ENCODE measurements at places on chromosomes 11 and 22.

DNA sequence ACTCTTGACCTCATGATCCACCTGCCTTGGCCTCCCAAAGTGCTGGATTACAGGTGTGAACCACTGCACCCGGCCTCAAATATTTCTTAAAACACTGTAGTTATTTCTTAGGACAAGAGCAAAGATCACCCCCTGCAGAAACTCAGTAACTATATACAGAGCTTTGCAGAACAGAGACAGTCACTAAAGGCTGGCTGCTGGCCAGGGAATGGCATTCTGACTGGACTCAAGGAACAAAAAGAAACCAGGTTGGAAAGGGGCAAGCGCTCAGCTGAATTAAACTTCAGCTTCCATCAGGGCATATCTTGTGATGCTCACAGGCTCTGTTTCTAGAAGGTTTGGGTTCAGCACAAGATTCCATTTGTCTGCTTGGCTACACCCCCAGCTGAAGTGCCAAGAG, 95.8 kb downstream of the ADAMTS15 start:
- DNase-seq, result no peak

GRCh38 chr11:117884994-117885393, 8.5 kb upstream of the FXYD6 start:
- no peak for DNase-seq

- DNase-seq, result no peak
These were observed 142.9 kb downstream of the EFCAB6 start for GRCh38 chr22:43669190-43669589.

DNA sequence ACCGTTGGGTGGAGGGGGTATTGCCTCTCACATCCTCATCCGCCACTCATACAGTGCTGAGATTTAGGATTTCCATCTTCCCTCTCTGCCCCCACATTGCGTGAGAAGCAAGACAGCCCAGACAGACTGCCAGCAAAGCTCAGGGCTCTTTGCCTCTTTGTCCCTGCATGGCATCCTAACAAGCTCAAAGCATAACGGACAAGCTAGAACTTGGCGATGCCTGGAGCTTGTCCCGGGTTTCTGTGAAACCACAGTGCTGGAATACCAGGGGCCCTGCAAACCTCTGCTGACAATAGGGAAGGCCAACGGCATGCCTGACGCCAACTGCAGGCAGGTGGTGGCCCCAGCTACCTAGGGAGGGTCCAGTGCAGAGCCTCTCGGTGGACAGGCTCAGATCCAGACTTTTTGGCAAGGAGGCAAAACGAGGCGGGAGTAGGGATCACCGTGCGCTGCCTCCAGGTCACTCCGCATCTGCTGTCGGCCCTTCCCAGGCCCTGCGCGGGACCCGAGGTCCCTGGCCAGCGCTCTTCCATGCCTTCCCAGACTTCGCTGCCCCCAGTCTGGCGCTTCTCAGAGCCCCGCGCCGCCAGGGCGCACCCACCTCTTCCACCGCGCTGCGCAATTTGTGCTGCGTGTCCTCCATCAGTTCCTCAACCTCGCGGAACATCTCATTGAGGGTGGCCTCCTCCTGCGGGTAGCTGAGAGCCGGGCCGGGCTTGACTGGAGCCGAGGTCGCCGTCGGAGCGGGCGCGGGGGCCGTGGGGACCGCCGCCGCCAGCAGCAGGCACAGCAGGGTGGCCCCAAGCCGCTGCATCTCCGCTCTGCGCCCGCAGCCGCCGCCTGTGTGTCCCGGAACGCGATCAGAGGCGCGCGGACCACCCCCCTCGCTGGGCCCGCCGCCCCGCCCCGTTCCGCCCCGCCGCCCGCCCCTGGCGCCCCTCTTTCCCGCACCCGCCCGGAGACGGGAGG, at the start of gene DKK3:
Gene DKK3, minus strand, starts transcription at position 858 of the 969 bp plus-strand sequence. Its CDS starts 44 bp downstream, at position 814.
- peak; percentile 27 for DNase-seq

- no peak for DNase-seq
These were observed 11.8 kb downstream of the KLHL22 start for GRCh38 chr22:20483771-20484170.

DNA sequence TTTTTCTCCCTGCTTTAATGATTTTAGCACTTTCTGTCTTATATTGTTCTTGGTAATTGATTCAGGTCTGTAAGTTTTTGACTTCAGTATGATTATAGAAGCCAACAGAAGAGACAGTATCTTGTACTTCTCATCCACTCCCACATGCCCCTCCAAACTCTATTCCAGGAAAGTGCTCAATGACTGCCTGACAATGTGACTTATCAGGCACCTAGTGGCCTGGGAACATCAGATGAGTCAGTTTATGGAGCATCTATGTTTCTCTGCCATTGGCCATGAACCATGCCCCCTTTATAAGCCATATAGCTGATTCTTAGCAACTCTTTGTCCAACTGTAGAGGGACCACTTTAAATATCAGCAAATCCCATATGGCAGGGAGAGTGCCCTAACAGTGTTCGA, 179.2 kb upstream of the MTMR2 start:
- no peak for DNase-seq

- DNase-seq, result no peak
These were observed 40.6 kb downstream of the OSBP start for GRCh38 chr11:59574932-59575502.

GRCh38 chr11:109029927-109030326, 365.1 kb downstream of the DDX10 start:
- DNase-seq, result no peak

GRCh38 chr22:43144949-43145348, 1.8 kb upstream of the MCAT start:
- DNase-seq, result no peak

GRCh38 chr11:94279996-94280395, 24.4 kb upstream of the IZUMO1R start:
- DNase-seq, result no peak

DNA sequence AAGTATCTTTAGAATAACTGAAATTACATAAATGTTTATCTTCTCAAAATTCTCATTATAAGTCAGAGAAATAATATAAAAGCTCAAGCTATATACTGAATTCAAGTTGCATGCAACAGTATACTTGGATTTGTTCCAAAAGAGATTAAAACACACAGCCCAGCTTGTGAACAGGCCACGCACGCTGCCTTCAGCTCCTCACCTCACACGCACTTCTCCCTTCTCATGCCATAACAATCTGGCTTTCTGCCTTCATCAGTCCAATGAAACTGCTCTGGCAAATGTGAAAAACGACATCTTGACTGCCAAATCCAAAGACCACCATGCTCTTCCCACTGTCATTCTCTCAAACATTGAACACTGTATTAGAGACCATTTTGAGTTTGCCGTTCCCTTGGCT, 22.1 kb downstream of the ATP6V1E1 start:
- DNase-seq, result no peak

GRCh38 chr11:40203606-40204005, 1255.8 kb downstream of the LRRC4C start:
- no peak for DNase-seq

DNA sequence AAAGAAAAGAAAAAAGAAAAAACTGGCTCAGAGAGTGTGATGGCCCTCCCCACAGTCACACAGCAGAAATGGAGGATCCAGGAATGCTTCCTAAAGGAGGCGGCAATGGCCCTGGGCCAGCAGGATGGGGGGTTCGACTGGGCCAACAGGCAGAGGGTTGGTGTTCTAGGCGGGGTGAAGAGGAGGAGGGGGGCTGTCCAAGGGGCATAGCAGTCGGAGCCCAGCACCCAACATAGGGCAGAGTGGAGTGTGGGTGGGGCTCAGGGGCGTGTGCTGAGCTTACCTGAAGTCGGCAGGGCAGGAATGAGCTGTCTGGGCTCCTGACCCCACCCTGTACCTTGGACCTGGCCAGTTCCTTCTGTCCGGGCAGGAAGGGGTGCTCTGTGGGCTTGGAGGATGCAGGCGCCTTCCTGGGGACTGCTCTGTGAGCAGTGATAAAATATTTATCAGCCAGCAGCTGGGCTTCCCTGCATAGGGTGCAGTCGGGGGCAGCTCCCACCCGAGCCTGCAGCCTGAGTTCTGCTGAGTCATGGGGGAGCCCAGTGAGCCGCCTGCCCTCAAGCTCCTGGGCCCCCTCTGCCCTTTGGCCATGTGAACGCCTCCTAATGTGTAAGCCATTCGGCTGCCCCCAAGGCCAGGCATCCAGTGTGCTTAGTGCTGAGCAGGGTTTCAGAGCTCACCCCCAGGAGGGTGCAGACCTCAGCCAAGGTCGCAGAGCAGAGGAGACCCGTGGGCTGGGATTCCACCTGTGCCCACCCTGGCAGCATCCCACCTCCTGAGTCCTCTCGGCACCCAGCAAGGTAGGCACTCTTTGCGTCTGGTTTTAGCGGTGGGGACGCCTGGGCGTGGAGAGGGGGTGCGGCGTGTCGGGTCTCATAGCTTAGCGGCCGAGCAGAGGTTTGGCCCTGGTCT, 25.3 kb upstream of the PRR5 start:
- no peak for DNase-seq

GRCh38 chr11:69515271-69516245, 34.1 kb downstream of the LINC01488 start:
- DNase-seq, result no peak

DNA sequence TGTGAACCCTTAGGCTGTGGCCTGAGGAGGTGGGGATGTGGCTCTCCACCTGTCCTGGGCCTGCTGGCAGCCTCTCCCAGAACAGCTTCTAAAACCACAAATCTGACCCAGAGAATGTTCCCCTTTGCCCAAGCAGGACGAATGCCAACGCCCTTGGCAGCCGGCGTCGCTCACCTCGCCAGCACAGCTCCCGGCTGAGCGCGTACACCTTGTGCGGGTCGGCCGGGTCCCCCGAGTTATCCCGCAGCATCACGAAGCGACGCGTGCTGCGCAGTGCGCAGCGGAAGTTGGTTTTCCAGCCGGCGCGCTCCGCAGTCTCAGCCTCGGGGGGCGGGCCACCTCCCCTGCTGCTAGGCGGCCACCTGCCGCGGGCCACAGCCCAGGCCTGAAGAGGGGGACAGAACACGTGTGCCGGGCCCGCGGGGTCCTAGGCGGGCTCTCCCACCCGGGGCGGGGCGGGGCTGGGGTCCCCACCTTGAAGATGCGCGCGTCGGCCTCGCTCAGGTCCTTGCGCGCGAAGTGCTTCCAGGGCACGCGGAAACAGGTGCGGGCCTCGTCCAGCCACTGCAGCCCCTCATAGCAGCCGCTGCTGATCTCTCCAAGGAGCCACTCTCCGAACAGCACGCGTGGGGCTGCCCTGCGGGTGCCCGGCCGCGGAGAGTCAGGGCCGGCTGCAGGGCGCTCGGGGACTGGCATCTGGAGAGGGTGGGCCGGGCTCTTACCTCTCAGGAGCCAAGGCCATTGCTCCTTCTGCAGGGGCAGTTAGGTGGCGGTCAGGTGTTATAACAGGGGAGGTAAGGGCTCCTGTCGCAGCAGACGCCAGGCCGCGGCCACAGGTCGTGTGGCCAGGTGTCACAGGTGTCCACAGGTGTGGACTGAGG, 887 bp downstream of the IRF7 start:
- peak; percentile 14 for DNase-seq

DNA sequence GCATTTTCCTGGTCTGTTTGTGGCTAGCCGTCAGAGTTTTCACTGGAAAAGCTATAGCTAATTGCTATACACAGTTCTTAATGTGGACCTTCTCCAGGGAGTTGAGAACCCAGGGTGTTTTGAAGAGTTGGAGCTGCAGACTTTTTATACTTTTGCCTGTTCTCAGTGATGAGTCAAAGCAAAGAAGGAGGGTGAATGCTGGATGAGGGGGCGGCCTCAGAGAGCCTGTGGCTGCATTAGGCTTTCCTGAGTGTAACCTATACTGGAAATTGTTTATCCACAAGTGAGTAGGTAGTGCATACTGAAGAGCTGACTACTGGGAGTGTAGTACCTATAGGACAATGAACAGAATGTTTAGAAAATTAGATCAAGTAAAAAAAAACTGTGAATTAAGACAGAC, 79.7 kb upstream of the HORMAD2 start:
- DNase-seq, result no peak

DNA sequence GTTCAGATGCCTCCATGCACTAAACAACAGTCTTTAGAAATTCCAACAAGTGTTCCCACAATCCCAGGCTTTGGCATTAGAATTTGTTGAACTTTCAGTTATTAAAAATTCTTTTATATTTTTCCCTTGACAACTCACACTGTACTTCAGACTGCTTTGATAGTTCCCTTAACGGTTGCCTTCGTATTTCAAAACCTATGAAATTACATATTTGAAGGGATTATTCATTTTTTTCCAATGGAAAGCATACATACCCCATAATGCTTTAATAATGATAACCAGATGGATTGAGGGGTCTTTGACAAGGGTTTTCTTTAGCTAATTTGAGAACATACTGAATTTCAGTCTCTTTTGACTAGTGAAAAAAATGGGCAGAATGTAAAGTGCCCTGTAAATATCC, 76.5 kb downstream of the ME3 start:
- no peak for DNase-seq

DNA sequence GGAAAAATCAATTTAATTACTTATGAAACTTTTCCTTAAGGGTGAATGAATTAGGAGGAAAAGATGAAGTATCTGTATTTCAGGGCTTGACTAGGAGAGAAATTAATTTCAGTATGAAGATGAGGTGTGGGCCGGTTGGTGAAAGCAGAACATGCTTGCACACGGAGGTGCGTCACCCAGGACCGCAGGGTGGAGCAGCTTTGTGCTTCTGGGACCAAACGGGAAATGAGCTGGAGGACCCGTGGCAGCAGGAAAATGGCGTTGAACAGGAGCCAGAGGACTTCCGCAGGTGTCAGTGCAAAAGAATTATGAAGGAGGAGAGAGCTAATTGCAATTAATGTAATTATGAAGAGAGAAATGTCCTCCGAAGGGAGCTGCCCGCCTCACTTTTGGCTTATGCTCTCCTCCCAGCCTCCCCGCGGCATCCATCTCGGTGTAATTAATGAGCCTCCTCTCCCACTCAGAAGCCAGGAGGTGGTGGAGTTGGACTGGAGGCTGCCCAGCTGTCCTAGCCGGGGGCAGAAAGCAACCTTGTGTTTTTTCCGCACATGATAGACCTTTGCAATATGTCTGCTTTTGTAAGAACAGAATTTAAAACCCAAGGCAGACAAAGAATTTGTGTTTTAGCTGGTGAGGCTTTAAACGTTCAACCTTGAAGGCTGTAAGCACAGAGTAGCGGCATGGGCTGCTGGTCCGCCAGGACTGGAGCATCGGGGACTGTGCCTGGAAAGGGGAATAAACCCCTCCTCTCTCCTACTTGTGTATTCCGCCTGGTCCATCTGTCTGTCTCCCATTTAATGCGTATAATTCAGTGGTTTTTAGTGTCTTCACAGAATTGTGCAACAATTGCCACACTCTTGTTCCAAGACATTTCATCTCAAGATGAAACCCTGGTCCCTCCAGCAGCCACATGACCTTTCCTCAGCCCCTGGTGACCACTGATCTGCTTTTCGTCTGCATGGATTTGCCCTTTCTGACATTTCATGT, 180.6 kb downstream of the TBC1D22A start:
- no peak for DNase-seq

- DNase-seq, result no peak
These were observed 108.6 kb downstream of the KCNQ1OT1 start for GRCh38 chr11:2590965-2591754.

- no peak for DNase-seq
These were observed 15.3 kb downstream of the SULT4A1 start for GRCh38 chr22:43846966-43847365.

DNA sequence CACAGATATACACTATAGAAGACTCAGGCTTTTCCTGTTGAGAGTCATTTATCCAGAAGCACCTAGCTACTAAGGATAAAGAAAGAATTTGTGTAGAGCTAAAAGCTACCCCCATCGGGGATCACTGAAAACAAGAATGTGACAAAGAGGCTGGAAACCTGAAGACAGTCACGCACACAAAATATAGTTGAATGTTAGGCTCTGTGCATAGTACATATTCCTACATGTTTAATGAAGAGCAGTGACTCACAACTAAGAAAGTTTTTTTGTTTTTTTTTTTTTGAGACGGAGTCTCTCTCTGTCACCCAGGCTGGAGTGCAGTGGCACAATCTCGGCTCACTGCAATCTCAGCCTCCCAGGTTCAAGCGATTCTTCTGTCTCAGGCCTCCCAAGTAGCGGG, 8.4 kb downstream of the OR10V1 start:
- no peak for DNase-seq

GRCh38 chr11:100711984-100712383, 24.9 kb downstream of the ARHGAP42 start:
- DNase-seq, result no peak

All from NCI-H1105 (cell line).